Left renal cortex interstitium (tissue), 4 donors: ENCODE measurements at places on chromosomes 3 and 15.

GRCh38 chr3:59450946-59451763, 401.3 kb upstream of the CFAP20DC start:
- no peak for DNase-seq

DNA sequence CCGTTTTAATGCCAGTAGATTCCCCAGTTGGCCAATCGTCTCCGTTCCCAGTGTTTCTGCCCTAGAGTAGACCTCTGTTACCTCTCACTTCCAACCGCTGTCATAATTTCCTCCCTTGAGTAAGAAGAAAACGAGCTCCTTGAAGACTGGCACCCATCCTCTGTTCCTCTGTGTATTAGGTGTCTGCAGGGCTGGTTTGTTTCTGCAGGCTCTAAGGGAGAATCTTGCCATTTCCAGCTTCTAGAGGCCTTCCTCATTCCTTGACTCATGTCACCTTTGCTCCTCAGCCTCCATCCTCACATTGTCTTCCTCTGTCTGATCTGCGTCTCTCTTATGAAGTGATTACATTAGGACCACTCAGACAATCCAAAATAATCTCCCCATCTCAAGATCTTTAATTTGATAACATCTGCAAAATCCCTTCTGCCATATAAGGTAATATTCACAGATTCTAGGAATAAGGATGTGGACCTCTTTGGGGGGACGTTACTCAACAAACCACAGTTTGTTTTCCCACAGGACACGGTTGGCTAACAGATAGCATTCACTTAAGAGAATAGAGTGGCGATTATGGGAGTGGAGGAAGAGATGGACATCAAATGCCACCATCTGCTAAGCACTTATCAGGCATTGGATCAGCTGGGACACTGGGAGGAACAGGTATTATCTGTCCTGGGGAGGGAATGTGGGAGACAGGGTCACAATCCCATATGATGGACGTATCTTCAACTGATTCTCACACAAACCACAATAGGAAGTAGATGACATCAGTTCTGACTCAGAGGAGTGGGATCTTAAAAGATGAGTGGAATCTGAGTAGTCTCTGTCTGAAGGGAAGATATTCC, 17.1 kb downstream of the ARHGAP31 start:
- DNase-seq, result no peak

DNA sequence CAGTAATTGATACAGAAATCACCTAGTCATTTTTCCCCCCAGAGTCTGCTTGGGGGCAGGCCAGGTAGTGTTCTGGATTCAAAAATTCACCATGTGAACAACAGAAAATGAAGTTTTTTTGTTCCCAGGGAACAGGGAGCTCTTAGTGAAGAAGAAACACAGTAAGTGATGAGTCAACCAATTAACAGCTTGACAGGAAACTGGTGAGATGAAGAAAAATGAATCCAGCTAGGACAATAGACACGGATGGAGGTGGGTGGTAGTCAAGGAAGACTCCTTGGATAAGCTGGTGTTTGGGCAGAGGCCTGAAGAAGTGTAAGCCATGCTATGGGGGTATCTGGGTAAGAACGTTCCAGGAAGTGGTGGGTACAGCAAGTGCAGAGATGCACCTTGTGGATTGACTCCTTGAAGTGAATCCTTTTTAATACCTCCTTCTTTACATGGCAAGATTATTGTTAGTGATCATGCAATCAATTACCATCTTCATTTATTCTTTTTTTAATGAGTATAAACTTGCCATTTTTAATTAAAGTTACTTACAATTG, 339.9 kb upstream of the RGMA start:
- no peak for DNase-seq

DNA sequence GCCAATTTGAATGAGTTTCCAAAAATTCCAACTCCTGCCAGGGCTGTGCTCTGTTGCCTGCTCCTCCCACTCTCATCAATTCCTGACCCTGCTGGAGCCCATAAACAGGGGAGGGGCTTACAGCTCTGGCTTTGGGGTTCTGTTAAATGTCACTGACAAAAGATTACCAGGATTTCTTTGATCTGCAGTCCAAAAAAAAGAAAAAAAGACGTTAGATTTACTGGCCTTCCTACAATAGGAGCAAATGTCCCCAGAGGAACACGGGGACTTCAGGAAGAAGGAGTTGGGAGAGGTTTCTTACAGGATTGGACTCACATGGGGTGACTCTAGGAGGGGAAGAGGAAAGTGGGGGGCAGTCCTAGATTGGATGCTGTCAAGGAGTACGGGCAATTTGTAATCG, 84.3 kb upstream of the RNF7 start:
- DNase-seq, result no peak

DNA sequence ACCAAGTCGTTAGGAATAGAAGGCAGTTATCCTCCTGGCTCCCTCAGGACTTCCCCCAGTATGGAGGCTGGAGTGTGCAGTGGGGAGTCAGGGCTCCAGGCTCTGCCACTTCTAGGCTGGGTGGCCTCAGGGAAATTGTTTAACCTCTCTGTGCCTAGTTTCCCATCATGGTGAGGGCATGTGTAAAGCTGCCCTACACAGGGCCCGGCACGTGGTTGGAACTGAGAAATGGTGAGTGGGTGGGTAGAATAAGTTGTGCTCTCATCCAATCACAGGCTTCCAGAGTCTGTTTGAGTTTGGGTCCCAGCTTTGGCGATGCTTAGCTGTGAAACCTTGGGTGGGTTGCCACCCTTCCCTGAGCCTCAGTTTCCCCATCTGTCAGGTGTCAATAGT, 117.3 kb downstream of the FBLN2 start:
- DNase-seq, result no peak

GRCh38 chr3:155763870-155764463, 19.1 kb upstream of the PLCH1 start:
- no peak for DNase-seq

GRCh38 chr3:128421439-128421836, 45.3 kb downstream of the DNAJB8 start:
- DNase-seq, result no peak

DNA sequence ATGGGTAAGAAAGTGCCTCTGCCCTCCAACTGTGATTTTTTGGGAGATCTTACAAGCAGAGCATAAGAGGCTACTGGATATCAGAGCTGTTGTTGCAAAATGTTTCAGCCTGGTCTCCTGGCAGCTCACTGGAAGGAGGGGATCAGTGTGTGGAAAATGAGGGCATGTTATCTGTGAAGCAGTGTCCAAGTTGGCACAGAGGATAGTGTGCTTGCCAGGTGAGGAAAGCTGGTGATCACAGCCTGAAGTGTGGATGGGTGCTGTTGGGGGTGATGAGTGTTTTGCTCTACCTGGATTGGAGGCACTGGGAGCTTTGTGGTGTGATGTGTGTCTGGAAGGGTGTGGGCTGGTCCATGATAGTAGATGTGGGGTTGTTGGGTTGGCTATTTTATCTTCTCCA, 69.3 kb downstream of the MCTP2 start:
- DNase-seq, result no peak

DNA sequence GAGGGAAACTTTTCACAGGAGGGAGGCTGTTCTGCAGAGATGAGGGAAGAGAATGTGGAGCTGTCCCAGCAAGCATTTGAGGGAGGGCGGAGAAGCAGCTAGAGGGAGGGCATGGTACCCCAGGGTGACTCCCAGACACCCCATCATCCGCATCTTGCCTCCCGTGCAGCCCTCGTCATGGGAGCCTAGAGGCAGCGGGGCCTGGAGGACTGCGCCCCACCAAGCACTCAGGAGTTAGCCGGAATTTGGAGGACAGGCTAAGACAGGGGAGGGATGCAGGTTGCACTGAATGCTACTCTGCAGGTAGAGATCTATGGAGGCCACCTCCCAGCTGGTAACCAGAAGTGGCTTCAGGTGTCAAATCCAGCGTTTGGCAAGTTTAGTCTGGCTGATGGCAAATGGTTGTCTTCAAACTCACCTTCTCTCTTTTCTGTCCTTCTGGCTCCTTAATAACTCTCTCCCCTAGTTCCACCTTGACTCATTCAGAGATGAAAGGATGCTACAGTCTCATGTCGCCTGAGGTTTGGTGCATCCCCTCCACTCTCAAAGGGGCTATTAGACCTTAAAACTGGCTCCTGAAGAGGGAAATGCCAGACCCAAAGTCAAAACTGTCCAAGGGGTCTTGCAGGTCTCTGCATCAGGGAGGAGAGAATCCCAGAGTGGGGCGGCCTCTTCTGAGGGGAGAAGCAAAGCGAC, 155.9 kb upstream of the TLE3 start:
- no peak for DNase-seq

- no peak for DNase-seq
These were observed 28.3 kb downstream of the CAPN3 start for GRCh38 chr15:42387603-42388002.

DNA sequence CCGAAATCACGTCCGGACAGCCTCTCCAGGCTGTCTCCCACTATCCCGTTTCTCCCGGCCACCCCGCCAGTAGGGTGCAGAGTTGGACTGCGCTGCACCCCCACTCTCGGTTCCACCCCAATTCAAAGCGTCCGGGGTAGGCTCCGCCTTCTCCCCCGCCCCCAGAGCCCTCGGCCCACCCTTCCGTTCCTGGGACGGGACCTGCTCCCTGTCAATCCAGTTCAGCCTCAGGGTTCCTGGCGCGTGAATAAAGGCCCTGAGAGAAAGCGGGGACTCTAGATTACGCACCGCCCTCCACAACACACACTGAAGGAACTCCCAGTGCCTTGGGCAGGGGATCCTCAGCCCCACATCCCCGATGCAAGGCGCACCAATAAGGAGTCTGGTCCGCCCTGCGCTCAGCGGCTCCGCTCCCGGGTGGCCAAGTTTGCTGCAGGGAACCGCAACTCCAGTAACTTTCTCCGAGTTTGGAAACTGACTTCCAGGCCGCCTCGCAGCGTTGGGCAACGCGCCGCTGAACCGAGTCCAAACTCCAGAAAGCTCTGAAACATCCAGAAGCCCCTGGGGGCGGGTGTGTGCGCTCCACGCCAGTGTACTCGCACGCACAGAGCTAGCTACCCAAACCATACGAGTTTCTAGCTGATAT, 1.9 kb downstream of the ADAMTS9 start:
- peak; percentile 96 for DNase-seq

DNA sequence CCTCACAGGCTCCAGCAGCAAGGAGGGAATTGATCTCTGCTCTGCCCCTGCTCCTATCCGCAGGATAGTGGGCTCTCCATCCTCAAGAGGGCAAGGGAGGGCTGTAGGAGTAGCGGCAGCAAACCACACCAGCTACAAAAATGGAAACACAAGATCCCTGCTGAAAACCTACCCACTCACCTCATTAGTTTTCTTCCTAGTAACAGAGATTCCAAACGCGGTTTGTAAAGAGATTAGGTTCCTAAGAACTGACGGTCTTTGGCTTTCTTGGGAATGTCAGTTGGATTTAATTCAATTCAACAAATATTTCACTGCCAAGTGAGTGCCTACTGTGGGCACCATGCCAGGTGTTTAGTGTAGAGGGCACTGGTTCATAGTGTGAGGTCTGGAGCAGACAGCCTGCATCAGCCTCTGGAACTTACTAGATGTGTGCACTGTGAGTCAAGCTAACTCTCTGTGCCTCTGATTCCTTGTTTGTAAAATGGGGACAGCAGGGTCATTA, 84.7 kb downstream of the MRPL46 start:
- DNase-seq, result no peak

DNA sequence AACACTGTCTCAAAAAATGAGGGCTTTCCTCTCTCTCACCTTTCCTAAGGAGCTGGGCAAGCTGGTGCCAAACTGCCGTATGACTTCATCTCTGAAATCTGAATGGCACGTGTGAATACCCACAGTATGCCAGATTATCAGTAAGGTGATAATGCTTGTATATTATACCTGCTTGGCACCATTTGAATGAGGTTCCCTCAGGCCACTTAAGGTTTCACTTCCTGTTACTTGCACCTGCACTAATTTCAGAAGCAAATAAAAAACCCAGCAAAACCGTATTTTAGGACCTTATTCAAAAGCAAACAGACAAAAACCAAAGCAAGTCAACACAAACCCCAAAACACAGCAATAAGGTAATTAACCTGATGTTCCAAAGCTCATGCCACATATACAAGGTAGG, 19.7 kb downstream of the FOXP1 start:
- DNase-seq, result no peak

- no peak for DNase-seq
These were observed 68.5 kb upstream of the ATP13A5 start for GRCh38 chr3:193446965-193447602.

DNA sequence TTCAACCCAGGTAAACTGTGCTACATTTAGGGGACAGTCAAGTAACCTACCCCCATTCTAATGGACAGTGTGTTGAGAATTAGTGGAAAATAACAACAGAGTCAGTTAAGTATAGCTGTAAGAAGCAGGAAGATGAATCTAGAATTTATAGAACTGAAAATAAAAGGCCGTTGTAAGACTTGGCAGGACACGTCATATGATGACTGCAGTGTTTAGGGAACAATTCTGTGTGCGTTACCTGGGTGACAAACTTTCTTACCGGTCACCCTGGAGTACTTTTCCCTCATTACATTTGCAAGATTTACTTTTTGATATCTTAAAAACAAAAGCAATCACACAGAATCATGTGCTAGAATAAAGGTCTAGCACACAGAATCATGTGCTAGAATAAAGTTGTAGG, 536.3 kb upstream of the ZNF717 start:
- DNase-seq, result no peak

DNA sequence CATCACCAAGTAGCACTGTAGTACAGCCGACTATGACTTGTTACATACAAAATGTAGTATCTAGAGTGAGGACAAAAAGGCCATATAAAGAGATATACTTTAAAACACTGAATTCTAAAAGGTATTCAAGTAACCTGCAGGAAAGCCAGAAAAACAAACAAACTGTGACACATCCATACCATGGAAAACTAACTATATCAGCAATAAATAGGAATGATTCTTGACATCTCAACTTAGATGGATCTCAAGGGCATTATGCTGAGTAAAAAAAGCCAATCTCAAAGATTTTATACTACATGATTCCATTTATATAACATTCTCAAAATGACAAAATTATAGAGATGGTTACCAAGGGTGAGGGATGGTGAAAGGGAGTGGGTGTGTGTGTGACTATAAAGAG, 143.0 kb downstream of the PEAK1 start:
- no peak for DNase-seq

DNA sequence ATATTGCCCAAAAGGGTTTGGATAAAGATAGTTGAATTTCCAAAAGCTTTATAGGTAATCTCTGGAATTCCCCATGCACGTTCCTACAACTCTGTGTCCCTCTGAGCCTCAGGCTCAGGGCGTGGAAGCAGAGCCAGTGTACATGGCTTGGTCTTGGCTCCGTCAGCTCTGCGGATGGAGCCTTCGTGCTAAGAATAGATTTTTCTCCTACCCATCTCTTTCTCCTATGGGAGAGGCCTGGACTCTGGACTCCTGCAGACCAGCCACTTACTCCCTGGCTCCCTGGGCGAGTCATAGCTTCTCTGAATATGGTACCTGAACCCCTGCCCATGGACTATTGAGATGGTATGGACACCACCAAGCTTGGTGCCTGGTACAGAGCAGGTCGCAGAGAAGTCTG, 99.9 kb downstream of the EEFSEC start:
- no peak for DNase-seq

- DNase-seq, result no peak
These were observed 29.3 kb upstream of the MEF2A start for GRCh38 chr15:99536422-99537040.

GRCh38 chr3:152834191-152834775, 648 bp upstream of the P2RY1 start:
- DNase-seq, result peak; percentile 49
